Lung microvascular endothelial cell (primary cell): ENCODE measurements at places on chromosomes 11 and 22.
A peak's percentile ranks its signal among the peaks of the same experiment; 100 is the strongest.

GRCh38 chr11:6547177-6547576 is 50.1 kb downstream of the DNHD1 start:
- no peak for DNase-seq

DNA sequence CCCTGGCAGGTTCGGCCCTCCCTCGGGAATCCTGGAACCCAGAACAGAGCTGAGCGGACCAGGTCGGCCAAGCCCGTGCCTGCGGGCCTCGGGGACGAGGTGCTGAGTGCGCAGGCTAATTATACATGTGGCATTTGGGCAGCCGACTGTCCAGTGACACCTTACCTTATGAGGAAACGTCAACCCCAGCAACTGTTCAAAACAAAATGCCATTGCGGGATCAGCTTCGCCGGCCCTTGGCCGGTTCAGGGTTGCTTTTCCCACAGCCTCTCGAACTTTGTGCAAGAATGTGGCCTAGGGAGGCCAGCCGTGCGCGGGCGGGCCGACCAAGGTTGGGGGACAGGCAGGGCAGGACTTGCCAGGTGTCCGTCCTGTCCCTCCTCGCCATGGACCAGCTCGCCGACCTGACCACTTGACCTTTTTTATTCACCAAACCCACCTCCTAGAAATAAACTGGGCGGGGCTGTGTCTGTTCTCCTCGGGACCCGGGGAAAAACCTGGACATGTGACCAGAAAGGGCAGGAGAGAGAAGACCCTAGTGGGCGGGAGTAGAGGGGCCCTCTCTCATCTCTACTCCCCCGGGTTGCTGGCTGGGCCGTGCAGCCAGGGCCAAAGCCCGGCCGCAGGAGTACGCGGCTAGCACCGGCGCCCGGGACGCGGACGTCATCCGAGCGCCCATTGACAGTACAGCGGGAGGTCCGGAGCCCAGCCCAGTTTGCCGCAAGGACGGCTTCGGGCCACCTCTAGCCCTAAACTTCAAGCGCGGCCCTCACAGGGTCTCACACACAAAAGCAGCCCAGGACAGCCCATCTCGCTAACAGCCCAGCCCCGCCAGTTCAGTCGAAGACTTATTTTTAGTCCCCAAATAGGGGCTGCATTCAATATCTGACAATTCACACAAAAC is 134.3 kb upstream of the C11orf58 start:
- no peak for DNase-seq

DNA sequence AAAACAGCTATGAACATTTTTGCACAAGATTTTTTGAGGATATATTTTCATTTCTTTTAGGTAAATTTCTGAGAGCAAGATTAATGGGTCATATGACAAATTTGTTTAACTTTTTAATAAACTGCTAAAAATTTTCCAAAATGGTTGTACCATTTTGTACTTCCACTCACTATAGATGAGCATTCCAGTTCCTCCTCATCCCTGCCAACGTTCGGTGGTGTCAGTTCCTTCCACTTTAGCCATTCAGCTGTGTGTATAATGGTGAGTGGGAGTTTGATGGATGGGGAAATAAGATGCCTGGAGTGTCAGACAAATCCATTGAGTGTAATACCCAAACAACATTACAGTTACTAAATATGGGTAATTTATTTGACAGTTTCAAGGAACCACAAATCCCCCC is 49.7 kb downstream of the MIAT start:
- DNase-seq, result no peak

- no peak for DNase-seq
These were observed 1168.1 kb downstream of the LRRC4C start for GRCh38 chr11:40291329-40291728.

DNA sequence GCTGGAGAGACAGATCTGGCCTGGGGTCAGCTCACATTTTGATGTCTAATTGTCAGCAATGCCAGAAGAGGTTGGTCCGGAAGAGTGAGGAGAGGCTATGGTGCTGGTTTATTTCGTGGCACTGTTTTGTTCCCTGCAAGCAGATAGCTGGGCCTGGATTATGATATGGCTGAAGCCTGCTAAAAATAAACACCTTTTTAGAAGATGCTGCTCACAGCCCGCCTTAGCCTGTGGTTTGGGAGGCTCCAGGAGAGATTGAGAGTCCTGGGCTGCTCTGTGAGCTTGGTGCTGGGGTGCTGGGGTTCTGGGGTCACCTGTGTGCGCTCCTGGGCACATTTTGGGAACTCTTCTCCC is 29.6 kb upstream of the ALX4 start:
- DNase-seq, result no peak

DNA sequence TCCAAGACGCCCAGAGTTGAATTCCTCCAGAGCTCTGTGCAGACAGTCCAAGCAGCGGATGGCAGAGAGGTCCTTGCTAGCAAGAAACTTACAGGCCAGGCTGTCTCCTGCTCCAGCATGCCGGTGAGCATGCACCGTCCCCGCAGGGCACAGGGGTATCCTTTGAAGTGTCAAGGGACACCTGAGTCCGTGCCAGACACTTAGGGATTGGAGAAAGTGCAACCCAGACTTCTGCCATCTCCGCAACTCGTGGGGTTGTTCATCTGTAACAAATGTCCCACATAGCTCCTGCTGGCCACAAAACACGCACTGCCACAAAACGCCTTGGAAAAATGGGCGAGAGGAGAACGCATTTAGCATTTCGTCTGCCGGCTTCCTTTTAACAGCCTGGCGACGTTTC is 13.3 kb downstream of the TSPO start:
- peak; percentile 29 for DNase-seq

DNA sequence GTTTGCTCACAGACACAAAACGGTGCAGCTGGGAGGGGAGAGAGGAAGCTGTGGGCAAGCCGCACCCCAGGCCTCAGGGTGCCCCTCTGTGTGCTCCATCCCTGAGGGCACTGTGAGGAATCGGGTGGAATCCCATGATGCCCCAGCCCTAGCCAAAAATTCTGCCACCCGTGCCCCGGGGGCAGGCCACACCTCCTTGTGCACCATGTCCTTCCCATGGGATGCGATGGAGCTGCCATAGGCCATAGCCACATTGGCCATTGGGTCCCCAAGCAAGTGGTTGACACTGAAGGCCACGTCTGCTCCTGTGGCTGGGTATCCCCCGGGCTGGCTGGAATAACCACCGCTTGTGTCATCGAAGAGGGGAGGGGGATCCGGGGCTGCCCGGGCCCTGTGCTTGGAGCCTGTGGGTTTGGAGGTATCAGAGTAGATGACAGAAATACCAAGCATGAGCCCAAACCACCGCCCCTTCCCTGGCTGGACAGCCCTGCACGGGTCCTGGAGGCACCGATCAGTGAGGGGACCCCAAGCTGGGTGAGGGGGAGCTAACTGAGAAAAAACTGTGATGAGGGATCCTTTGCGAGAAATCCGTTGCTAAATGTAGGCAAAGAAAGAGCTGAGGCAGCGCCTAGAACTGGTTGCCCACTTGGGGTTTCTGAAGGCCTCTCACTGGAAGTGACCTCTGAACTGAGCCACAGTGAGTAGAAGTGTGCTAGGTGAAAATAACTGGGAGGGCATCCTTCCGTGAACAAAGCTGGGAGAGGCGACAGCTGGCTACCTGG is 863 bp downstream of the YIF1A start:
- DNase-seq, result no peak

- no peak for DNase-seq
These were observed 2.9 kb upstream of the E2F8 start for GRCh38 chr11:19243613-19244012.

- DNase-seq, result no peak
These were observed 5.0 kb downstream of the OR10A5 start for GRCh38 chr11:6850526-6850925.

GRCh38 chr11:15095736-15096228 is 18.9 kb upstream of the INSC start:
- DNase-seq, result no peak

GRCh38 chr11:69131644-69132300 is 24.0 kb upstream of the SMIM38 start:
- peak; percentile 89 for DNase-seq

DNA sequence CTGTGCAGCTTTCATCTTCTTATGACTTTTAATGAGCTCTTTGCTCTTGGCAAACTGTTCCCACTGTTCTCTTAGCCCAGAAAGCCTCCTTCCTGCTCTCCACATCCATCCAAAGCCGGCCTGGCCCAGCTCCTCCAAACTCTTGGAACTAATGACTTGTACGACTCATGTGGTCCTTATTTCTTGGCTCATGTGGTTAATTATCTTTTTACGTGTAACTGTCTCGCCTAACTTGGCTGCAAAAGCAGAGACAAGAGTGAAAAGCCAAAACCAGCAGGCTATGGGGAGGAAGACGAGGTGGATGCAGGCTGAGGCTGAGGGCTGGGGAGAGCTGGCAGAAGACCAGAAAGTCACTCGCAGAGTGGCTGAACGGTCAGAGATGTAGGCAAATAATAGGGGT is 5.5 kb downstream of the CSNK2A3 start:
- no peak for DNase-seq

- DNase-seq, result peak; percentile 57
These were observed 63.5 kb downstream of the SIK2 start for GRCh38 chr11:111665777-111666176.

GRCh38 chr11:66221726-66222236 is 46.7 kb upstream of the RAB1B start:
- no peak for DNase-seq

DNA sequence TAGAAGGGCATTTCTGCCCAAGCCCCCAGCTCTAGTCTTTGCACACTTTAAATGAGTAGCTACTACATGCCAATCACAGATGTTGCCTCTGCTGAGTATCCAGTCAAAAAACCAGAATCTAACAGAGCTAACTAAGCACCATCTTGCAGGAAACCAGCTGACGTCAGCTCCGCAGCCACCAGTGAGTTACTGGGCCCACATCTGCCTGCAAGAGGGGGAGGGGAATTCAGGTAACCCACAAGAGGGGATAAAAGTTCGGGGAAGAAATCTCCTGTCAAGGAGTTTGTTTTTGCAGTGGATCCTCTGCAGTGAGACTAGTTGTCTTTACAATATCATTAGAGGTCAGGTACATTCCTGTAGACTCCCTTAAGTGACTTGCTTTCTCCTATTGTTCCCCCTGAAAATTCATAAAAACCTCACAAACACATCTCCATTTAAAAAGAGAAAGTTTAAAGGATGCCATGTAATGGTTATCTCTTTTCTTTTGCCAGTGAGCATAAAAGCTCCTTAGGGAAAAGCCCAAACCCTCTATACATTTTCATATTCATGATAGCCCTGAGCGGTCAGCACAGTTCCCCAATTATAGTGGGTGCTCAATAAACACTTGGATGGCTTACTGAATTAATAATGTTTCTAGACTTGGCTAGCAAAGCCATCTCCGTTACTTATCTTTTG is 9.3 kb downstream of the CD44 start:
- no peak for DNase-seq

- peak; percentile 89 for DNase-seq
These were observed 192.5 kb downstream of the DDX10 start for GRCh38 chr11:108857382-108857781.

- peak; percentile 42 for DNase-seq
These were observed 3.6 kb downstream of the SHISAL1 start for GRCh38 chr22:44309137-44309536.
